ENCODE measurements at places on chromosomes 7 and 10.

DNA sequence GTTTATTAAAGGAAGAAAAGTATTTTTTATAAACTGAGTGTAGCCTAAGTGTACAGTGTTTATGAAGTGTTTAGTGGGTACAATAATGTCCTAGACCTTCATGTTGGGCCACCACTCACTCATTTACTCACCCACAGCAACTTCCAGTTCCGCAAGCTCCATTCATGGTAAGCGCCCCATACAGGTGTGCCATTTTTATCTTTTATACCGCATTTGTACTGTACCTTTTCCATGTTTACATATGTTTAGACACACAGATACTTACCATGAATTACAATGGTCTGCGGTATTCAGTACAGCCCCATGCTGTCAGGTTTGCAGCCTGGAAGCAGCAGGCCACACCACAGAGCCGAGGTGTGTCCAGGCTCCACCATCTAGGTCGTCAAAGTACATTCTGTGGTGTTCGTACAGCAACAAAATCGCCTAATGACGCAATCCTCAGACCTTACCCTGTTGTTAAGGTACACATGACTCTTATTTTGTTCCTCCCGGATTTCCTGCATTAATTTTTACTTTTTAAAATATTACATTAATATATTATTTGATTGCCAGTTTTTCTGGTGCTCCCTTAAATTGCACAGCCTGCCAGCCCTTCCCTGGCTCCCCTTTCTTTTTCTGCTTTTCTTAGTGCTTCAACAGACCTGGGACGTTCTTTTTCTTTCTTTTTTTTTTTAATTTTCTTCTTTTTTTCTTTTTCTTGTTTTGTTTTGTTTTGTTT lies 881 bp upstream of the SSBP1 start:
- DNase-seq, result no peak

DNA sequence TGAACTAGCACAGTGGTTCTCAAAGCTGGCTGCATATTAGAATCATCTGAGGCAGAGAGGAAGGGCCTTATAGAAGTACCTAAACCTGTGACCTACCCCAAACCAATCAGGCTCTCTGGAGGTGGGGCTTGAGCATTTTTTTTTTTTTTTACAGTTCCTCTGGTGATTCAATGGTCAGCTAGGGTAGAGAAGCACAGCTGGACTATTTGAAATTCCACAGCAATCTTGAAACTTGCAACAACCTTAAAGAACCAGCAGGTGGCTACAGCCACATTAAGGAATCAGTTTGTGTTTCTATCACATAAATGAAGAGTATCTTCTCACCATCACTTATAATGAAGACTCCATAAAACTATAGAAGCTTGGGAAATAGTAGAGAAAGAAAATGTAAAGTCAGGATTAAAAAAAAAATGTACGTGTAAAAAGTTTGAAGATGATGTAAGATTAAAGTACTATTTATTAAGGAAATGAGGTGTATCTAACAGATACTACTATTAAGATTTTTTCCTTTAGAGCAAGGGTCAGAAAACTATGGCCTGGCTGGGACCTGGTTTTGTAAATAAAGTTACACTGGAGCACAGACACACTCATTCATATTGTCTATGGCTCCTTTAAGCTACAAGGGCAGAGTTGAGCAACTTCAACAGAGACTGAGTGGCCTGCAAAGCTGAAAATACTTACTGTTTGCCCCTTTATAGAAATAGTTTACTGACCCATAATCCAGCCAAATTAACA lies 3.8 kb downstream of the RTKN2 start:
- DNase-seq, result no peak

DNA sequence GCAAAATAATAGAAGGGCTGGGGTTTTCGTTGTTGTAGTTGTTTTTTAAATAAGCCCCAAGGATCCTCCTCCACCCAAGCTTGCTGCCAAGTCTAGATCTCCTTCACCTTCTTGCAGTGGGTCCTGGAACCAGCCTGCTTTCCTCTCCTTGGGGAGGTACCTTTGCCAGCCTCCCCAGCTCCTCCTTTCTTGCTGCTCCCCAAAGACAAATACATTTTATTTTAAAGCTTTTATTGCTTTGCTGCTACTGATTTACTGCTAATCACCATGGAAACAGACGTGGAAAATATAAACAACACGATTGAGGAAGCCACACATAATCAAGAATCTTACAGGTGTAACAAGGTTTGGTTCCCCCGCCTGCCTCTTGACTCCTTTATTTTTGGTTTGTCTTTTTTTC lies 17.4 kb upstream of the SLF2 start:
- DNase-seq, result no peak

DNA sequence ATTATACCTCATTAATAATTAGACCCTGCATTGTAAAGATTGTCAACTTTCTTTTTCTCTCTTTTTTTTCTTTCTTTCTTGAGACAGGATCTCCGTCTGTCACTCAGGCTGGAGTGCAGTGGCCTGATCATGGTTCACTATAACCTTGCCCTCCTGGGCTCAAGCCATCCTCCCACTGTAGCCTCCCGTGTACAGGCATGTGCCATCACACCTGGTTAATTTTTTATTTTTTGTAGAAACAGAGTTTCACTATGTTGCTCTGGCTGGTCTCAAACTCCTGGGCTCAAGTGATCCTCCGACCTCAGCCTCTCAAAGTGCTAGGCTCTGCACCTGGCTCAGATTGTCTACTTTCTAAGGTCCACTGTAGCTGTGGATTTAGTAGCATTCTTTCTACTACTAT lies 50.7 kb downstream of the MDFIC start:
- DNase-seq, result no peak

DNA sequence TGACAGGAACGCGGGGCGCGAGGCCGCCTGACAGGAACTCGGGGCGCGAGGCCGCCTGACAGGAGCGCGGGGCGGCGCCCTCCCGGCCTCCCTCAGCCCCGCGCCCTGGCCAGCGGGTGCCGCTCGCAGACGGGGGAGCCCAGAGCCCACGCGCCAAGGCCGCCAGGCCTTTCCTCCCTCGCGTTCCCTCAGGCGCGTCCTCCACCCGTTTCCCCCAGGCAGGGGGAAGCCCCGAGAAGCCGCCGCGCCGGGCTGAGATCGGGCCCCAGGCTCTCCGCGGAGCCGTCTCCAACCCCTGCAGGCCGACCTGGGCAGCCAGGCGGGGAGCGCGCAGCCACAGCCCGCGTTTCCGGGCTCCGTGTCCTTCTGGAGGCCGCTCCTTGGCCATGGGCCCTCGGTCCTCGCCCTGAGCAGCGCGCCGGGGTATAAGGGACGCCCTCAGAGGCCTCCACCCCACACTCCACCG lies 17.7 kb downstream of the PTPRN2 start:
- DNase-seq, result no peak

Measured in NCI-H1417 treated with DMSO at 0.1 percent for 48 hours (cell line).